Activated T-helper 1 cell treated with Interleukin-2 at 50 U/mL for 16 hours (primary cell): ENCODE measurements at places on chromosomes 5 and 9.

DNA sequence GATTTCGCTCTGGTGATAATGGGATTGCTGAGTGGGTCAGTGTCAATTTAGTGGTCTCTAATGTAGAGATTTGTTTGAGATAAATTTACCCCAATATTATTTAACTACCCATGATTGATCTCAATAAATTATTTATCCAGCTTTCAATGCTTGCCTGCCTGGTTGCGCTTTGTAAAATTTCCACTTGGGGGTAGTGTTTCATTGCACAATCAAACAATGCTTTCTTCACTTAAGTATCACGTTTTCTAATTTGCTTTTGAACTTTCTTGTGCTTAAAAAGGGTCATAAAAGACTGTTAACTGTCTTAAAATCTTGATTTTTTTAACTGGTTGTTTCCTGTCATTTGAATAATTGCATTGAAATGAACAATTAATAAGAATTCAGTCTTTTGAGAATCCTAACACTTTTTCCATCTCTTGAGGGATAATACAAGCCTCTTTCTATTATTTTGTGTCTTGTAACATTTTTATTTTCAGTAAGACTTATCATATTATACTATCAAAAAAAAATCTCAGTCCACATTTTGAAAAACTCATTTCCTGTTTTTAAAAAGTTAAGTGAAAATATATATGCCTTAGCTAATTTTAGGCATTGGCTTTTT, 18.7 kb downstream of the HSD17B4 start:
- no peak for DNase-seq

DNA sequence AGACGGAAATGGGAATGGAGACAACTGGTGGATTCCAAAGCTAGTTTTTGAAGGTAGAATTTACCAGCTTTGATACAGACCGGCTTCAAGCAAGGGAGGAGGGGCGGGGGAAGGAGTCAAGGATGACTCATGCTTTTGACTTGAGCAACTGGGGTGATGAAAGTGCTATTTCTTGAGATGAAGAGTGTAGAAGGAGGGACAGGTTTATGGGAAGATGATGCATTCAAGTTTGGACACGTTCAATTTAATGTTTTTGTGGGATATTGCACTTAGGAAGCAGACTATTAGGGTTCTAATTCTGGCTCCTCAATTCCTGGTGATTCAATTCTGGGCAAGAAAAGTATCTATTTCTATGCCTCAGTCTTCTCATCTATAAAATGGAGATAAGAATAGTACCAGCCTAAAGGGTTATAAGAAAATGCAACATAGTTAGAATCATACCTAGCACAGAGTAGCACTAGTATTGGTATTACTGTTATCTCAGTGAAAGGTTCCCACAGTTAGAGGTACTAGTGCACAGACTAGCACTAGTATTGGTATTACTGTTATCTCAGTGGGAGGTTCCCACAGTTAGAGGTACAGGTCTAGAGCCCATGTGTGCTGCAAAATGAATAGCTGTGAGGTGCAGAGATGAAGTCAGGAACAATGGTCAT, 4.6 kb downstream of the NIPAL4 start:
- DNase-seq = no peak

DNA sequence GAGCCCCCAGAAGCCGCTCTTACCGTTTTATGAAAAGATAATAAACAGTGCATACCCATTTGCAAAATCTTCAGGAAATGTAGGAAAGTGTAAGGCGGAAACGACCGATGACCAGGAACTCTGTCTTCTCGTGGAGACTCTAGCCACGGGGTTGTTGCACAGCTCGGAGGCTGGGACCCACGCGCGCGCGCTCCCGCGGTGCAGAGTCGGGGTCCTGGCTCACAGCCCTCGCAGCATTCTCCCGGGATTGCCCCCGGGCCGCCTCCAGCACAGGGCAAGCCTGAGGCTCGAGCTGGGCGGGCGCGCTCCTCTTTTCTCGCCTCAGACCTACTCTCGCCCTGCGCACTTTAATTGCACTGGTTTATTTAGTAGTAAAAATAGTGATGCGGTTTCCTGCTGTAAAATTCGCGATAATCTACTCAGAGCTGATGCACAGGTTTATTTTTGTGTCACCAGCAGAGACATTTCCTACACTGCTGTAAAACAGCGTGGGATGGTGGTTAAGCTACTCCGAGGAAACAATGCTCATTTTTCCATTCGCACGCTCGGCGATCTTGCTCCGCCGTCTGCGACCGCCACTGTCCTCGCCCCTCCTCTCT, 15.5 kb downstream of the TRIM7 start:
- DNase-seq = no peak

GRCh38 chr5:142547445-142548380, 138.2 kb downstream of the FGF1 start:
- no peak for DNase-seq

GRCh38 chr5:163534492-163535094, 29.2 kb downstream of the MAT2B start:
- DNase-seq = no peak

- DNase-seq = no peak
Measured at GRCh38 chr5:170256571-170256970, 23.8 kb downstream of the C5orf58 start.

DNA sequence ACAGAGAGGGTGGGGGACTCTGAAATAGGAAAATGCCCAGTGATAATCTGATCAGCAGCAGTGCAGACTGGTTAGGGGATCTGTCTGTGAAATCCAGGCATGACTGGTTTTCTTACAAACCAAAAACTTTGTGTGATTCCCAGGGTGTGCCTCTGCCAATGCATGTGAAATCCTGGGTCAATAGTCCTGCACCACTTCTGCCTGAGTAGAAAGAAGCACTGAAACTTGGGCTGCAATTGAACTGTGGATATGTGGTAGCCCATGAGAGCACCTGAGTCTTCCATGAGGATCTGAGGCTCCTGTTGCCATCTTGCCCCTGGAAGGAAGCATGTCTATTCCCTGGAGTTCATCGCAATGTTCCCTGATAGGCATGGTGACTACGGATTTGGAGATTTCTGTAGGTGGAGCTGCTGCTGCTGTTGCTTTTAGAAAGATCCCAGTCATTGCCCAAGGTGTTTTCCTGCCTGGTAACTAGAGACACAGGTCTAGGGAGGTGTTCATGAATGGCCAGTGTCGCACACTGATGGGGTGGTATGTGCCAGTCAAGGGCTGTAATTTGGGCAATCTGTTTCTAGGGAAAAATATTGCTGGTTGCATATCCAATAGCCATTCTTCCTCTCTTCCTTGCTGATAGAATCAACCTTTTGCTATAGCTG, 146.7 kb downstream of the CARTPT start:
- no peak for DNase-seq

DNA sequence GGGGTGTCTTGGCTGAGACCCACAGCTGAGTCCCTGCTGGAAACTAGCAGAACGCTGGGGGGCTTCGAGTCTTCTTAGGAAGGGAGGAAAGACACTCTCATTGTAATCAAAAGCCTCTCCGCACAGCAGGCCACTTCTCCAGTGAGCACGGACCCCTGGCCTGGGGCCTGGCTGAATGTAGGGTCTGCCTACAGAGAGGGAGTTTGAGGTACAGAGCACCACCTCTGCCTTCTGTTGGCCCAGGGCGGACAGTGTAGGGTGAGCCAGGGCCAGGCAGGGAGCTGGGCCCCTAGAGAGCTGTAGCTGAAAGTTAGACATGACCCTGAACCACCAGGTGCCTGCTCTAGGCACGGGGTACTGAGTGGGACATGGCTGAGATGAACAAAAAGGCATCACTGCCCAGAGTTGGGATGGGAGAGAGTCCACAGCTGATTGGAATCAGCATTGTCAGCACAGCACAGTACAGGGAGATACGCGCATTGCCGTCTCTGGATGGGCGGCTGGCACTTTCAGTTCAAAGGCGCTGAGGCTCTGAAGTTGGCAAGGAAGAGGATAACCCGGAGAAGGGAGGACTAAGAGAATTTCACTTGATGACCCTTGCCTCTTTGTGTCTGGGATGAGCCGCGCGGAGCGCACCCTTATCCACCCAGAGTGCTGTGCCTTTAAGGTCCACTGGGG, 363 bp upstream of the SLC25A48 start:
- no peak for DNase-seq

- DNase-seq = no peak
Measured at GRCh38 chr5:33808699-33809098, 83.1 kb downstream of the ADAMTS12 start.

- DNase-seq = no peak
Measured at GRCh38 chr5:78701795-78702410, 53.3 kb upstream of the LHFPL2 start.

DNA sequence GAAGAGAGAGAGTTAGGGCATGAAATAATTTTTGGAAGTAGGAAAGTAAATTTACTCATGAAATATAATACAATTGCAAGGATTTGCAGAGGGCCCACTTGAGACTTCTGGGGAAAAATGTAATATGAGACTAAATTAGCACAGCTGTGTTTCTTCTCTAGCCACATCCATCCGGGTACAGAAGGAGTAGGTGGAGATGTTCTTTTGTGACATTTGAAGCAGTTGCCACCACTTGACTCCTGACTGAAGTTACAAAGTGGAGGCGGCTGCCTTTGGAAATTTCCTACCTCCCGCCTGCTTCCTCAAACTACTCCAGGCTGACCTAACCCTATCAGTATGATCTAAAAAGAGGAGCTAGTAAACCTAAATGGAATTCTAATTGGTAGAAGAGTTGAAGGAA, 58.1 kb upstream of the SHISAL2B start:
- DNase-seq = no peak

DNA sequence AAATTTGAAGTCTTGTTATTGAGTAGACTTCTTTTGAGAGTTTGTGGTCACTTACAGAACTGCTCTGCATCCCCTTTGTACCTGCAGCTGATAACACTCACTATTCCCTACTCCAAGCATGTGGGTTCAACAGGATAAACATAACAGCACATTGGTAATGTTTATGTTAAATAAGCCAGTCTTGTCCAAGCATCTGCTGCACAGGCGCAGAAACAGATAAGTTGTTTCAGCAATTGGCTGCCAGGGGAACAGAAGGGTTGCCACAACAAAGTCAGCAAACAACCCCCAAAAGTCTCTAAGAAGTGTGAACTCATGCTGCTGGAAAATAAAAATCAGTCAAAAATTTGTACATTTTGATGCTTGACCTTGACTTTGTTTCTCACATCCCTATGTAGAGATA, 174.6 kb downstream of the GDNF start:
- no peak for DNase-seq

- DNase-seq = no peak
Measured at GRCh38 chr9:134187891-134188385, 23.6 kb upstream of the RNU6ATAC start.

DNA sequence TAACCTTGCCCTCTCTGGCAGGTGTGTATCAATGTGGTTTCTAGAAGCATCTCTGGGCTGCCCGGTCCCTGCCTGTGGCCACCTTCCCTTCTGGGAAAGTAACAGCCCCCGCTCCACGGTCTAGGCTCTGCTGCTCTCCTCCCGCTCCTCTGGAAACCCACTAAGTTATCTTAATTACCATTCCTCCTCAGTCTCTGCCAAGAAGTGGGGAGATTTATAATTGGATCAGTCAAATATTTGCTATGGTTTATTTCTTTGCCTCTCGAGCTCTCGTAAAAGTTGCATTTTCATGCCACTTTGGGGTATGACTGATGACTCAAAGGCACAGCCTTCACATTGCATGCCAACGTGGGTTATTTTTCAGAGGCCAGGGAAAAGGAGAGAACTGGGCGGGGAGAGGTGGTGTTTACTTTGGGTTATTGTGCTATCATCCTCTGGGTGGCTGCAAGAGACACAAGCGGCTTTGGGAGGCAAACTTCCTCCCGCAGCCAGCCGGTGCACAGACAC, 205.3 kb upstream of the WWC1 start:
- DNase-seq = no peak

GRCh38 chr5:15506146-15506545, 6.2 kb downstream of the FBXL7 start:
- DNase-seq = no peak

- DNase-seq = no peak
Measured at GRCh38 chr5:134435560-134435959, 23.9 kb upstream of the CDKN2AIPNL start.

GRCh38 chr9:96874947-96875460, 20.7 kb upstream of the ZNF782 start:
- DNase-seq = no peak

DNA sequence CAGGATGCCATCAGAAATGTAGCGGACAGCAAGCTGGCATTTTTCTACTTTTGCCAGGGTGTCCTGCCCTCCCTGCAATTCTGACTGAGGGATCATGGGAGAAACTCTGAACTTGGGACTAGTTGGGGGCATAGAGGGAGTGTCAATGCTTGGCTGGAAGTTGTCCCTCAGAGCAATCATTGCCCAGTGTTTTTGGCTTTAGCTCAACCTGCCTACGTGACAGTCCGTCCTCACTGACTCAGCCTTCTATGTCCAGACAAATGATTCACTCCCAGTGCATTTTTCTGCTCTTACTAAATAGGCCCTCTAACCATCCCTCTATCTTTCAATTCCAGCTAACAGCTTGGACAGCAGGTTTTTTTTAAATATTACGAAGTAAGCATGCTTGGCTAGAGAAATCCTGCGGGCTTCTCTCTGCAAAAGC, 627.4 kb downstream of the TLR4 start:
- no peak for DNase-seq

DNA sequence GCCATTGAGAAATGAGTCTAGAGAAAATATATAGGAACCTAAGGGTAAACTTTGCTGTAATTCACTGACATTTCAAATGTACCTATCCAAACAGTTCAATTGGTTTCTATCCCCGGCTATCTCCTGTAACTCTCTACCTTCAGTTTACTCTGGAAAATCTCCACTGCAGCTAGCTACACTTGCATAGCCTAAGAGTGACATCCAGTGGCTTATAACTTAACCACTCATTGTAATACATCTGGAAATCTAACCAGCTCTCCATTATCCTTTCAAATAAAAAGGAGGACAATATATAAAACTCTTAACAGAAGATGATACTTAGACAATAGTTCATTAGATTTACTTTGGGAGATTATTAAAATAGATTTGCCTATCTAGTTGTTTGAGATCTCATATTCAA, 35.3 kb upstream of the SPDL1 start:
- DNase-seq = no peak

DNA sequence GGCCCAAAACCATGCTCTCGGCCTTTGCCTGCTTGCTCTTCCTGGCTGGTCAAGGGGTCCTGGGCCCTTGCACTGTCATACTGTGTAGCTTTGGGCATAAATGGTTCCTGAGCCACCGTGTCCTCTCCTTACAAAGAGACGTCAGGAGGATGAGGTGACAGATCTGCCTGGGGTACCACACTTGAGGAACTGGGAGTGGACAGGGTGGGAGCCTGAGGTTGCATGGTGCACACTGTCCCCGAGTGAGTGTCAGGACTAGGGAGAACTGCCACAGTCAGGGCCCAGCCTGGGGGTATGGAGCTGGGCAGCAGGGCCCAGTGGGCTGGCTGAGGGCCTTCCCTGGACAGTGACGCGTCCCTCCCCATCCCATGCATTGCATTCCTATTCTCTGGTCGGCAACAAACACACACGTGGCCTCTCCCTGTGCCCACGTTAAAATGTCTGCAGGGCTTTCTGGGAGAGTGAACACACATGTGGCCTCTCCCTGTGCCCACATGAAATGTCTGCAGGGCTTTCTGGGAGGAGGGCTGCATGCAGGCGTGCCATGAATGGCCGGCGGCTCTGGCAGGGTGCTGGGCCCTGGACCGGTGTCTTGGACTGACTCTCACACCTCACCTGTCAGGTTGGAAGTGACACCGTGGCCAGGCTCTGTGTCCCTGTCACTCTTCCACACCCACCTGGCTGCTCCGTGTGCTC, 122.1 kb upstream of the COL5A1 start:
- DNase-seq = no peak
